NCI-H345 (cell line): ENCODE measurements at places on chromosomes 7 and 10.

DNA sequence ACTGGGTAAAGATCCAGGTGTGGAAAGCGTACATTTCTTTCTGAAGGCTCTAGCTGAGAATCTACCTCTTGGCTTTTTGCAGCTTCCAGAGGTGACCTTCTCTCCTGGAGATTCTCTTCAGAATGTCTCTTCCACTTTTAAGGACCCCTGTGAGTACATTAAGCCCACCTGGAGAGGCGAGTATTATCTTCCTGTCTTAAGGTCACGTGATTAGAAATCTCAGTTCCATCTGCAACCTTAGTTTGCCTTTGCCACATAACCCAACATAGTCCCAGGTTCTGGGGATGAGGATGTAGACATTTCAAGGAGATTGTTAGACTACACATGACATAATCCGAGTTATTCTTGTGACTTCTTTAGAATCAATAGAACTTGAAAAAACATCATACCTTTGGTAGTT, 665.5 kb upstream of the POM121L12 start:
- no peak for DNase-seq

- DNase-seq: no peak
These were observed 215.7 kb downstream of the PTN start for GRCh38 chr7:137127806-137128205.

DNA sequence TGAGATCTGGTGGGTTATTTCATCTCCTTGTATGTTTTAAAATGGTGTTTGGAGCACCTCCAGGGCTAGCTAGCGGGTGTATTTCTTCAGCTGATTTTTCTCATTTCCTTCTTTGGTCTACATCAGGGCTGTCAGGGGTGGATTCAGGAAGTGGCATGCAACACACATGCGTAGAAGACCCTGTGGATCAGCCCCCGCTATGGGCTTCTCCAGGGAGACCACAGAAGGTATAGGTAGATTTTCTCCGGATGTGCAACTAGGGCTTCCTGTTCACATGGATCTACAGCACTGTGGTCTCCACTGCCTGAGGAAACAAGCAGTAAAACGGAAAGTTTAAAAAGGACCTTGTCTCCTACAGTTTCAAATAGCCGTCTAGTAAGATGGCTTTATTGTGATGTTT, 10.4 kb downstream of the NUB1 start:
- DNase-seq: no peak

- DNase-seq: peak; percentile 39
These were observed at the start of gene ADGRA1 for GRCh38 chr10:133087679-133088178. Gene ADGRA1 (plus strand): TSS chr10:133087924. CDS start chr10:133088910, 986 bp downstream.

DNA sequence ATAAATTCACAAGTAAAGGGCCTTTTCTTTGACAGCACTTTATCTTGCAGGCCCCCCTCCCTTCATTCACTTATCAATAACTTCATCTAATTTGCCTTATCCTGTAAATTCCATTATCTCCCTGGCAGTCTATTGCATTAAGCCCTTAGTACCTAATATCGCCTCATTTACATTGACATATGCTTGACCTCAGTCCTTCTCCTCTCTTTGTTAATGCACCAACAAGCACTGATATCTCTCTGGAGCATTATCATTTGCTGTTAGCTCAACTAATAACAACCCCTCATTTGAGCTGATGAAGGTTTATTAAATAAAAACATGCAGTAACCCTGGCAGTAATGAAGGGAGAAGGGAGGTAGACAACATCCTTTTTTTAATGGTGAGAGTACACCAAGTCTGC, 46.8 kb downstream of the EXOC4 start:
- DNase-seq: no peak

DNA sequence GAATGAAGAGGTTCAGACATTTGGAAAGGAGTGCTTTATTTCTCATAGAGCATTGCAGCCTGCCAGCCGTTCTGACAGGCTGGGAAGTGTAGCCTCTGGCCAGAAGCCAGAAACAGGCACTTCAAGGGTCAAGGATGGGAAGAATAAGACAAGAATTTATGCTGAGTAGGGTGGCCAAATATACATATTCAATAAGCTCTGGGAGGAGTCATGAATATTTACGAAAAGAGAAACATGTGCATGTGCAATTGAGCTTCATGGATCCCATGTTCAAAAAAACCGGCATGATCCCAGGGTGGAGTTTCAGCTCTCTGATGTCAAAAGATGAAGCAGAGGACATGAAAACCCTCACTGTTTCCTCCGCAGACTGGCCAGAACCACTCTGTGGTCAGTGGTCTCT, 32.9 kb downstream of the TLX1 start:
- no peak for DNase-seq

DNA sequence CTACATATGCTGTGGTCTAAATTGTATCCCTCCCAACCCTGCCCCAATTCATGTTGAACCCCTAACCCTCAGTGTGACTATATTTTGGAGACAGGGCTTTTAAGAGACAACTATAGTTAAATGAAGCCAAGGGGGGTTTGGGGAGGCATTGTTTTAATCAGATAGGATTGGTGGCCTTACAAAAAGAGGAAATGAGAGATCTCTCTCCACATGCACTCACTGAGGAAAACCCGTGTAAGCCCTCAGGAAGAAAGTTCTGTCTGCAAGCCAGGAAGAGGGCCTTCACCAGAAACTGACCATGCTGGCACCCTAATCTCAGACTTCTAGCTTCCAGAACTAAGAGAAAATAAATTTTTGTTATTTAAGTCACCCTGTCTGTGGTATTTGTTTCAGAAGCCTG, 276.7 kb downstream of the KIF20B start:
- no peak for DNase-seq

DNA sequence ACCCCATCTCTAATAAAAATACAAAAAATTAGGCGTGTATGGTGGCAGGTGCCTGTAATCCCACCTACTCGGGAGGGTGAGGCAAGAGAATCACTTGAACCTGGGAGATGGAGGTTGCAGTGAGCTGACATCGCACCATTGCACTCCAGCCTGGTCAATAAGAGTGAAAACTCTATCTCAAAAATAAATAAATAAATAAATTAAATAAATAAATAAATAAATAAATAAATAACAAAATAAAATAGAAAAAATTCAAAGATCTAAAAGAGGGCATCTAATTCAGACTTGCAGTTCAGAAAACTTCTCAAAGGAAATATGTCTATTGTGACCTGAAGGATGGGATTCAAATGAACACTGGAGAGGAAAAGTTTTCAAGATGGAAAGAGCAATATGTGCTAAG, 1085.1 kb downstream of the SORCS3 start:
- DNase-seq: no peak

DNA sequence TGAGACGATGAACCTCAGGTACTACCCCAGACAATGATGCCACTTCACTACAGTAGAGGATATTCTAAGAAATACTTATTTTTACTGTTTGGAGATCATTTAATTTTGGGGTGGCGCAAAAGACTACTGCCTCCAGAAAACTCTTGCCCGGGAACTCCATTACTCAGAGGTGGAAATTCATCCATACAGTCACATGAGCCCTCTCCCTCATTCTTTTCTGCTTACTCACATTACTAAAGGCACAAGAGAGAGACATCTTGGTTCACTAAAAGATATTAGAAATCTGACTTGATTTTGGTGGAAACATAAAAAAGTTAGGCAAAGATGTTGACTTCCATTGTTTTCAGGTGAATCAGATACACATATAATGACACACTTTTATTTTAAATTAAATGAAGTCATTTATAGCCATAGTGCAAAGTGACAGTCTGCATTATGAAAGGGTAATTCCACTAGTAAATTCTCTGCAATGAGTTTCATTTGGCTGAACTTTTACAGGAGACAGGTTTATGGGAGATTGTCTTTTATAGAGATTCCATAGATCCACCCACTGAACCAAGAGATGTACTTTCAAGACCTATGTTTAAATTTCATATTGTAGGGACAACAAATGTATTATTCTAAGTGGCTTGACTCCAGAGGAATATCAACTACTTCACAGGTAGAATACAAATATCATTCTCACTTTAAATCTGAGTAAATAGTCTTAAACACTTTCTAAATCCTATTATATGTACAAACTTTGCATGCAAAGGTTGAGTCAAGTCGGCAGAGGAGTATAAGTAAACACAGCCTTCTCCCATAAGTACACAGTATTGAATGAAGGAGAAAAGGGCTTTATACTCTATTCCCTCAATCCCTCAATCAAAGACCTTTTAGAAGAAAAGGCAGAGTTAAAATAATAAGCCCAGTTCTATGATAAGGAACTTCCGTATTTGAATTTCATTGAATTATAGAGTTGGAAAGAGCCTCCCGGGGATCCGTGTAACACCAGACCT, 18.8 kb downstream of the NEBL start:
- DNase-seq: no peak

GRCh38 chr7:38685851-38686250, 54.7 kb upstream of the AMPH start:
- DNase-seq: no peak

DNA sequence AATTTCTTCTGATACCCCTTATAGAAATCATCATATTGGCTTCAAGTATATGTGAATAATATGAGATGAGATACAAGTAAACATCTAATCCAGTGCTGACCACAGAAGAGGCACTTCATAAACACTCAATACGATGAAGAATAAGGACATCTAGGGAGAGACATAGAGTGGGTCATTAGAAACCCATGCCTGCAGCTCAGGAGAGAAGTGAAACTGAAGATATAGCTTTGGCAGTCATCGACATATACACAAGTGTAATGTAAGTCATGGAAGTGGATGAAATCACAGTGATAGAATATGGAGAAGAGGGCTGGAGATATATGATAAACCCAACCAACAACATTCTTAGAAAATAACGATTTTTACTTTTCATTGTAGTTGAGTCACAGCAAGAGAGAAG, 665.0 kb downstream of the PARD3 start:
- no peak for DNase-seq

DNA sequence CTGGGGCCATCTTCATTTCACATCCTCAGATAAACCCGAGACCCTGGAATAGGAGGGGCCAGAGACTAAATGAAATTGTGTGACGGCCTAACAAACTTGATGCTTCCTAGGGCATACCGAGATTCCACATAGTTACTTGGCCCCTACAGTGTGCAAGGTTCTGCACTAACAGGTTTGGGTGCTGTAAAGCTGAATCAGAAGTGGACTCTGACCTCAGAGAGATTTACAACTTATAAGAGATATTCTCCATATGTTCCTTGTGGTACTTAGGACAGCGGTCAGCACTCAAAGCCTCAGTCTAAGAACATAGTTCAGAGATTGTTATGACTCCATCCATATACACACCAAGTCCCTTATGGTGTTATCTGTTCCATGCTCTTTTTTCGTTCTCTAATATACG, 55.1 kb upstream of the FHIP2A start:
- no peak for DNase-seq

GRCh38 chr10:74586088-74586585, 240.3 kb upstream of the KAT6B start:
- DNase-seq: no peak

GRCh38 chr10:11176746-11177145, 159.1 kb downstream of the CELF2 start:
- DNase-seq: no peak

DNA sequence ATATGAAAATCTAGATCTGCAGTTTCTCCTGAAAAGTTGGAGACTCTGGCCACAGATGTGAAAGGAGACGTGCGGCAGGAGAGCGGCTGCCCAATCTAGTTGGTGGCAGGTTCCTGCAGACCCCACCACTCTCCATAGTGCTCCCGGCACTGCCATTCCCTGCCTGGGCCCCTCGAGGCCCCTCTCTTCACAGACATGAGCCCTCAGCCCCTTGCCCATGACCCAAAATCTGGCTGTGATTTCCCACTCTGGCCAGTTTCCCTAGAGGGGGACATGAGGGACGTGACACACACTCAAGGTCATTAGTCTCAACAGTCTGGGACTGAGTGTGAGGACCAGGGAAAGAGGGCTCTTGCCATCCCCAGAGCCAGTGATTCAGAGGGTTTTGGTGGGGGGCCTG, 138.7 kb downstream of the PTPN20 start:
- no peak for DNase-seq
